Left renal cortex interstitium (tissue), 4 donors: ENCODE measurements at places on chromosomes 7 and 10. TPM values are rescaled to one million over a fixed set of nuclear protein-coding genes. Genes with fewer than 3 reads are reported as not detected.

Gene C10orf67
- 1.9 TPM for polyA plus RNA-seq

Gene FGL2
- 52.9 TPM for polyA plus RNA-seq

Gene SSC4D
- polyA plus RNA-seq = 3.9 TPM

DNA sequence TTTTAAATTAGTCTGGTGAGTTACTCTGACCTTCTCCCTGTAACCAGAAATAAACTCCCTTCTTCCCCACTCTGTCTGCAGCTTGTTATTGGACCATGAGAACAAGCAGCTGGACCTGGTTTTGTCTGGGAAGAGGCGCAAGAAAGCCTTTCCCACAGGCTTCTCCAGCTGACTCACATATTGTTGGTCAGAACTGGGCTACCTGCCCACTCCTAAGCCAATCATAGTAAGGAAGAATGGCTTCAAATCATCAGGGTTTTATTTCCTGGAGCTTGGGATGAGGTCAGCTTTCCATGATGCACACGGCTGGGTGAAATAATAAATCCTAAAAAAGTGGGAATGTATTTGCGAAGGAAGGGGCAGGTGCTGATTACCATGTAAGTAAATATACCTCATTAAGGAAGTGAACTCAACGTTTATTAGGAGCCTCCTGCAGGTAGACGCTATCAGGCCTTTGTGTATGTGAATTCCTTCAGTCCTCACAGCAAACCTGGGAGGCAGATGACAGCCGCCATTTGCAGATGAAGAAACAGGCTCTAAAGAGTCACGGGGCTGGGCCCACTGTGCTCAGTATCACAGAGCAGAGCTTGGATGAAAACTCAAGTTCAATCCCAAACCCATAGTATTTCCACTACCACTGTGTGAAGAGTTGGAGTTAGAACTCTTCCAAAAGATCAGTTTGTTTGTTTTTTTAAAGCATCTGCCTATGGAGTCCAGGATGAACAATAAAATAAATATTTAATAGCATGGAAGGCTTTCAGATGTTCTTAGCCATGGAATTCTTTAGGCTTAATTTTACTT lies 32.8 kb downstream of the IL15RA start:
- peak; percentile 85 for DNase-seq

GRCh38 chr7:133528796-133529195 lies 275.9 kb downstream of the EXOC4 start:
- no peak for DNase-seq

GRCh38 chr7:87609916-87610315 lies 9.2 kb upstream of the ABCB1 start:
- DNase-seq = no peak

DNA sequence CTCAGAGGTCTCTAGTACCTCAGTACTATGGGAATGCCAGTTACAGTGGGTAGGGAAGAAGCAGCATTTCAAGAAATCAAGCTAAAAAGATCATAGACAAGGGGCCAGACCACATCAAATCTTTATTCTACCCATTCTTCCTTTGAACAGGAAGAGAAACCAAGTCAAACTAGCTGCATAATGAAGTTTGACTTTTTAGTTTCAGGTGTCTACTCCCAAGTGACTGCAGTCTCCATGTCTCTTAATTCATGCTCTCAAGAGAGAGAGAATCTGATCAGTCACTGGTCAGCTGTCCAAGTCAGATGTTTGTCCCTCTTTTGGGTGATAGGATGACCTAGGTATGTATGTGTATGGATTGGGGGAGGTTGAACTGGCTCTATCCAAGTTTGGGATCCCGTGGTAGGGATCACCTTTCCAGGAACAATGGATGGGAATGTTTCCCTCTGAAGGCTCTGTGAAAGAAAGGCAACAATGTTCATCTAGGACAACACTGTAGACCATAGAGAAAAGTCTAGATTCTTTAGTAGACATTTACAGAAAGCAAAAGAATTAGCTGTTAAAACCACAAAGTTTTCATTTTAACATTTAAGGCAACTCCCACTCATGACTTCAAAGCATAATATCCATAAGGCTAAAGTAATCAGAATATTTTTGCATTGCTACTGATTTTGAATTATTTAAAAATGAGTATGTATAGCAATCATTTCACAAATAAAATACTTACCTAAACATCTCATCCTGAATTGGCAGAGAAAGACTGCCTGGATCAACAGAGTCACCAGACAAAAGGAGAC lies 30.1 kb upstream of the PRTFDC1 start:
- DNase-seq = no peak

- DNase-seq = no peak
Observed at GRCh38 chr10:4240608-4241197, 455.7 kb upstream of the KLF6 start.
